ENCODE measurements at places on chromosomes 5 and 9.

DNA sequence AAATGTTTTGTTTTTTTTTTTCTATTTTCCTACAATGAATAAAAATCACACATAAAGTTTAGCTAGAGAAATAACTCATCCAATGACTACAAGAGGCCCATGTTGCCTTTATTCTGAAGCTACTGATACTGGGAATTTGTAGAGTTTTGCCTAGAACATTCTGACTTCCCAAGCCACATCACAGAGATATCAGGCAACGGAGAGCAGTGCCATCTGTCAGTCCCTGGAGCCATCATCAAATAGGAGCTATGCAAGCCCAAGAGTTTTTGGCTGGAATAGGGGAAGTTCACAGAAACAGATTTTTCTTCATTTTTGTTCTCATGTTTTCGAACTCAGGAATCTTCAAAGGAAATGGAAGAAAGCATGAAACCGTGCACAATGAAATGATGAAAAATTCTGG is 896.6 kb downstream of the TLE1 start:
- no peak for DNase-seq

DNA sequence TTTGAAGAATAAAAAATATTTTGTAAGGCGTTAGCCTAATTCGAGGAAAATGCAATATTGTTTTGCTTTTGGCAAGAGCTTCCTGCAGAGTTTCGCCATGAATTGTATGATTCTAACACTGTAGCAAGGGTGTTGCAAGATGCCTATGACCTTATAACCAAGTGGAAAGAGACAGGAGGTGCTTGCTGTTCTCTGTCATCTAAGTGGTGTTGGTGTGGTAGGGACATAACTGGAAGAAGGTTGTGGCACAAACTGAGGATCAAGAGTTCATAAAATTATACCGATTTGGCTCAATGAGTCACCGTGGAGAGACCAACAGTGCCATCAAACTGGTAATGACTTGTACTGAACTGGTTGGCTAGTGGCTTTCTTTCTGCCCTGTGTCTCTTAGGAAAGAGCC is 6.3 kb downstream of the STC2 start:
- no peak for DNase-seq

GRCh38 chr5:159702826-159703225 is 213.5 kb upstream of the ADRA1B start:
- no peak for DNase-seq

GRCh38 chr5:180034564-180034963 is 37.0 kb downstream of the RNF130 start:
- DNase-seq, result no peak

DNA sequence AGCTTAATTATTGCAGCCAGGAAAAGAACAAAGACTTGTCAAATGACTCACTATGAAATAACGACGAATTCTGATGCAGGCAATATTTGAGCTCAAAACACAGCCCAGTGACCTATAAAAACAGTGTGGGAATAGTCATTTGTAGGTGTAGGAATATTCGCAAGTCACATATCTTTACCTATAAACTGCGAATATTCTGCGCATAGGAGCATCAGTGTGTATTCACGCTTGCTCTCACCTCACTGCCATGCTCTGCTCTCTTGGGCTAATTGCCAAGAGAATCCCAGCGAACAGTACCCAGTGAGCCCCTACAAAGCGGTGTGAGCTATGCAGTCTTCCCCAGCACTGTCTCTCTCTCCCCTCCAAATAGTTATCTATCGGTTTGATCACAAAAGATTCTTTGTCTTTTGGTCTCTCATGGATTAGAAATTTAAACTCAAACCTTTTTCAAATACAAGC is 74.2 kb downstream of the ST8SIA4 start:
- DNase-seq, result no peak

DNA sequence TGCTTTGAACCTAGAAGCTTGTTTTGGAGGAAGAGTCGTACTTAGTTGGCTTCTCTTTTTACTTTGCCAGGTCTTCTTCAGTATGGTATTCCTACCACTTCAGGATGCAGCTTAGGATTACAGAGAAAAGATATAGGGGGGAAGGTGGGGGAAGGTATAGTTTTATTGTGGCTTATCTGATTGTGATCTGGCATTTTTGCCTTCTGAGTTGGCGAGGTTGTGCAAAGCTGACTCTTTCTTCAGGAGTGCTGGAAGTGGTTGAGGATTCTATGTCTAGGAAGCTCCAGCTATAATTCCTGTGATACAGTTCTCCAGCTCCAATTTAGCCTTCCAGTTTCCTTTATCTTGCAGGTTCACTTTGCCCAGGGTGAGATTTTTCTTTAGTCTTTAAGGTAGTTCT is 7.0 kb downstream of the CDC42SE2 start:
- DNase-seq, result no peak

- no peak for DNase-seq
These were observed 92.6 kb downstream of the LIFR start for GRCh38 chr5:38463634-38464521.

DNA sequence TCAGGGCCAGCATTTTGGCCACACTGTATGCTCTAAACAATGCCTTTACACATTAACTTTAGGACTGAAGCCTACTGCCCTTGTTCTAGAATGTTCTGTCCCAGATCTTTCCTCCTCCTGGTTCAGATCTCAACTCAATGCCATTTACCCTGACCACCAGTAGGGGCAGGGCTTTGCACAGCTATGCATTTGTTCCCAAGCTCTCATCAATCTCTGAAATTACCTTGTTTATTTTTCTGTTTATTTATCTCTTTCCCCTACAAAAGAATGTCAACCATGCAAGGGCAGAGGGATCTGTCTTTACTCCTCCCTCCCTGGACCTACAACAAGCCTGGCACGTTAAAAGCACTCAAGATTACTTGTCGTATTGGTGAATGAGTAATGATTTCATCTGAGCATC is 612.9 kb downstream of the BNC2 start:
- no peak for DNase-seq

DNA sequence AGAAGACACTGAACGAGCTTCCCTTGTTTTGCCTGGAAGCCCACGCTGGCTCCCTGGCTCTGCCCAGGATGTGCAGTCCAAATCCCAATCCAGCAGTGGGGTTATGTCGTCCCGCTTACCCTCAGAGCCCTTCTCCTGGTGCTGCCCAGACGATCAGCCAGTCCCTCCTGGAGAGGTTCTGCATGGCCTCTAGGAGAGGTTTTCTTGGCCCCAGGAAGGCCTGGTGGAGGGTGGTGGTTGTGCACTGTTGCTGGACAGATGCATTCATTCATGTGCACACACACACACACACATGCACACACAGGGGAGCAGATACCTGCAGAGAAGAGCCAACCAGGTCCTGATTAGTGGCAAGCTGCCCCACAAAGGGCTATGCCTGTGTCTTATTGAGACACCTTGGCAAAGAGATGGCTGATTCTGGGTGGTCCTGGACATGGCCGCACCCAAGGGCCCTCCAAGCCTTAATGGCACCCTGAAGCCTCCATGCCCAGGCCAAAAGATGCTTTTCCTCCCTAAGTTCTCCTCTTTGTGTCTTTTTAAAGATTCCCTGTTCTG is 10.5 kb upstream of the OLFM1 start:
- no peak for DNase-seq

GRCh38 chr5:149999866-150000255 is 593 bp downstream of the TIGD6 start:
- no peak for DNase-seq

GRCh38 chr5:69206528-69207190 is 17.3 kb downstream of the CENPH start:
- no peak for DNase-seq

DNA sequence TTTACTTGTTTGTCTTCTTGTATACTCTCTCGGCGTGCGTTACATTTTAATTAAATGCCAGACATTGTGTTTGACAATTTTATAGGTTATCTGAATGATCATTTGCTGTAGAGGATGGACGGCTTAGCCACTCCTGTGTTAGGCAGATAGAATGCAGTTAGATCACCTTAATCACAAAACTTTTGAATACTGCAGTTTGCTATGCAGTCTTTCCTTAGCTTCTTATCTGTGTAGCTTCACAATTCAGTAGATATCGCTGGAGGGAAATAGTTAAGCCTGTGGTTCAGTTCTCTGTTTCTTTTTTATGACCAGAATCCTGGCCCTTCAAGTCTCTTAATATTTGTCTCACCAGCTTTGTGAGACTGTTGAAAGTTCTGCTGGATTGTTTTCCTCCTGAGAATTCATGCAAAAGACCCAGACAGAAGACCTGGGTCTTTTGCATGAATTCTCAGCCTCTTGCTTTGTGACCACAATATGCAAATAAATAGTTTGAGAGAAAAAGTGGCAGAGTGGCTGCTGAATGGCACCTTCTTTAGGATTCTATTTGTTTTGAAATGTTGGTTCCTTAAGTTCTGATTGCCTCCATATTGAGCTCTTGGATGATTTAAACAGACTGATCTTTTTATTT is 40.2 kb downstream of the RASA1 start:
- no peak for DNase-seq

- DNase-seq, result no peak
These were observed 91.6 kb upstream of the PRRC1 start for GRCh38 chr5:127425868-127426267.

- DNase-seq, result no peak
These were observed 71.7 kb upstream of the RAD23B start for GRCh38 chr9:107211284-107211923.

- DNase-seq, result no peak
These were observed 18.9 kb upstream of the GPX8 start for GRCh38 chr5:55140908-55141665.

DNA sequence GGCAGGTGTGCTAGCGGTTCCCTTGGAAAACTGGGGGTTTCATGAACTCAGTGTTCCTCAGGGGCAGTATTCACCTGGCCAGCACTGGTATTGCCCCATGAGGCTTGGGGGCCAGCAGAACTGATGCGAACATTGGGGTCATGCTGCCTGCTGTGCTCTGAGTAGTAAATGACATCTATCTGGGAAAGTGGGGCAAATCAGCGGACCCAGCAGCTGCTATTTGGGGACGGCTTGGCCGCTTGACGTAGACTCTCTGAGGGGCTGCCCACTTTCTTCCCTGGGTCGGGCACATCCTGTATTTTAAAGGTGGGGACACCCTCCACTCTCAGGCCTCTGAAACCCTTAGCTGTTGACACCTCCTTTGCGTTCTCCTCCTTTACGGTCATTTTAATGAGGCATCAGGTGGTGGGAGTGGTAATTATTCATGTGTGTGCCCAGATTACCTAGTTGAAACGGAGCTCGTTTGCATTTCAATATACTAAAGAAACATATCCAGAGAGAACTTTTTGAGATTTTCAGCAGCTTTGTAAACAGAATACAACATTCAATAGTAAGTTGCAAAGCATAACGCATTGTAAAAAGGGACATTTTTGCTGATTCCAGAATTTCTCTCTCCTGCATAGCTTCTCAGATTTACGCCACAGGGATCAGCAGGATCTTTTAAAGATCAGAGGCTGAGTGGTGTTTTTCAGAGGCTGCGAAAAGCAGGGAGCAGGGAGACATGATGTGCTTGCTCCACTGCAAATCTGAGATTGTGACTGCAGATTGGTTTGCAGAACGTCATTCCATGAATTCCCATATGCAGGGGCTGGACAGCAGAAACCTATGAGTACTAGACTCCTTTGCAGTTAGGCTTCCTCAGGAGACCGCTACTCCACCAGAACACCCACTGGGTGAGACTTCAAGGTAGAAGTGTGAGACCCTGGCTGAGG is 56.8 kb upstream of the ZFR start:
- no peak for DNase-seq

DNA sequence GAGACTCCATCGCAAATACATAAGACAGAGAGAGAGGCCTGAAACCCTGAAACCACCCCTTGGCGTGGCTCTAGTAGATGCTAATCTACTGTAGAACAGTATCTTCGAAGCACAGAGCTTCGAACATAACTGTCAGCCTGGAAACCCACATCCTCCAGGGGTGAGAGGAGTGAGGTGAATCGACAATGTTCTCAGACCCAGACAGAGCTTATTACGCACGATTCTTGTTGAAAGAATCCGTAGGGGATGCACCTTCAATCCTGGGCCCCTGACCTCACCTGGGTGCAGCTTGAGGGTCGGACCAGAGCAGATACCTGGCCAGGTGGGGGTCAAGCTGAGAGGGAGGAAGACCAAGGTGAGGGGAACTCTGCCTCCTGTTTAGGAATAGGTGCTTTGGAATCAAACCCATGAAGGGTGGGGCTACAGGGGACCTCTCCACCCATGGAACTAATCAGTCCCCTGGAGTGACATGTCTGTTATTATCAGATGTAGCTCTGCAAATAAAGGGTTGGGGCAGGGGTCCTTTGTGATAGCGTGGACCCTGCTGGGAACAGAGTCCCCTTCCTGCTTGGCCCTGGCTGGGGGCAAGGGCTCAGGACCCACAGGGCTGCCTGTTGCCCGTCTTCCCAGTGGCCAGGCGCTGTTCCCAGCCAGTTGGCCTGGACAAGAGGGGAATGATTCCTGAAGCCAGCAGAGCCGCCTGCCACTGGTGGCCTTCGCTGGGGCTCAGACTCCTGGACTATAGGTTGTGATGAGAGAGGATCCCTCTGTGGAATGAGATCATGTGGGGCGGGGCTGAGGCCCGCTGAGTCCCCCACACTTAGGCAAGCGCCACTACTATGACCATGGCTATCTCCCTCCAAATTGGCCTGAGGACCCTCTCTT is 41.2 kb downstream of the DBH start:
- DNase-seq, result no peak

DNA sequence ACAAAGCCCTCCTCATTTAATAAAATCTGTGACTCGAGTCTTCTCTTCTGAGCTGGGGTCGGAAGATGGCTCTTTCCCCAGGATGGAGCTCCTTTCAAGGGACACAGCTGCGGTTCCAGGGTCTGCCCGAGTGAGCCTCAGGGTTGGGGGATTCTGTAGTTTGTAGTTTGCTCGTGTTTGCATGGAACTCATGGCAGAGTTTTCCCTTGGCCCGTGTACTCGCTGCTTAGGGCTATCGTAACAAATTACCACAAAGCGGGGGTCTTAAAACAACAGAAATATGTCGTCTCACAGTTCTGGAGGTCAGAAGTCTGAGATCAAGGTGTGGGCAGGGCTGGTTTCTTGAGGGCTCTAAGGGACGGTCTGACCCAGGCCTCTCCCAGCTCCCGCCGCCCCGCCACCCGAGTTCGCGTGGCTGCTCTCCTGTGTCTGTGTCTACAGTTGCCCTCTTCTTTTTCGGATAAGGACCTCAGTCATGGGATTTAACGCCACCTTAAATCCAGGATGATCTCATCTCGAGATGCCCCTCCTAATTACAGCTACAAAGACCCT is 13.9 kb upstream of the LPCAT1 start:
- DNase-seq, result no peak

GRCh38 chr9:109519366-109519765 is 21.3 kb upstream of the PTPN3 start:
- no peak for DNase-seq

DNA sequence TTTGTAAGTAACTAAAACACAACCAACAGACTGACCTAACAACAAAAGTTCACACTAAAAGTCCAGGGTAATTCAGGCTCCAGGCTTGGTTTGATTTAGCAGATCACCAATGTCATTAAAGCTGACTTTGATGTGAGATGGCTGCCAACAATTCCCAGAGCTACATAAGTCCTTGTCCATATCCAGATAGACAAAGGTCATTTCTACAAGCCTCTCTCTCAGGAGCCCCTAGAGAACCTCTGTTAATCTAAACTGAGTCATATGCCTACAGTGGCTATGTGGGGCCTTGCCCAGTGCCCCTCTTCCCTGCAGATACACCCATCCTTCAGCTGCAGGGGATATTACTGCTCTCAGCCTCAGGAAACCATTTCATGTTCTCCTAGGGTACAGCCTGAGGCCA is 18.2 kb upstream of the ANP32B start:
- DNase-seq, result no peak
